Large intestine (tissue), 12 donors: ENCODE measurements at places on chromosomes 3 and 15. TPM values are rescaled to one million over a fixed set of nuclear protein-coding genes. Genes with fewer than 3 reads are reported as not detected.

GRCh38 chr15:75891895-75892294 lies 11.8 kb upstream of the FBXO22 start:
- H3K27ac ChIP-seq = no peak overlapping the region
- no peak overlapping the region for H3K4me3 ChIP-seq
- DNase-seq = no peak
- no peaks in the 10 kb centered on the region for H3K4me1 ChIP-seq

DNA sequence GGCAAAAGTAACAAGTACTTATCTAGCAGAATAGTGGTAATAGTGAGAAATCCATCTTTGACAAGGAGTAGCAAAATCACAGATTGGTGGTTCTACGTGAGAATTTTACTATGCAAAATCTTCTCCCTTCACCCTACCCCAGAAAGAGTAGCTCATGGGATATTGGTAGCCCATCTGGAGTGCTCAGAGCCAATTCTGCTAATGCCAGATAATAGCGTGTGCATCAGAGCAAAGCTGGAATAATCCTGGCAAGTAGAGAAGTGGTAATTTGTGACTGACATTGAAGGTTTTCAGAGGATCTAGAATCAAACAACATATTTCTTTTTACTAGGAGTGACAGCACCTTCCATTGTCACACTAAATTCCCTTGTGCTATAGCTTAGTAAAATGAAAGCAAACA lies 192.9 kb downstream of the ZBBX start:
- H3K4me3 ChIP-seq = no peak overlapping the region
- no peaks in the 10 kb centered on the region for H3K4me1 ChIP-seq
- DNase-seq = no peak
- no peaks in the 10 kb centered on the region for H3K27me3 ChIP-seq

GRCh38 chr15:63505842-63506222 lies 1.4 kb downstream of the USP3 start:
- H3K4me1 ChIP-seq = peaks cover 38% of the 10 kb centered on the region
- no peaks in the 10 kb centered on the region for H3K36me3 ChIP-seq
- H3K27ac ChIP-seq = peak overlapping the region; percentile 91
- peak overlapping the region; percentile 90 for H3K4me3 ChIP-seq
- H3K27me3 ChIP-seq = no peaks in the 10 kb centered on the region

The ACTC1 gene
- 15.3 TPM for polyA plus RNA-seq

The ISLR2 gene
- 4.9 TPM for polyA plus RNA-seq

GRCh38 chr3:56185827-56186226 lies 282.4 kb downstream of the ERC2 start:
- H3K4me1 ChIP-seq = peaks cover 5% of the 10 kb centered on the region
- no peak for DNase-seq
- no peaks in the 10 kb centered on the region for H3K27me3 ChIP-seq

GRCh38 chr3:184409331-184409926 lies 29.6 kb downstream of the CHRD start:
- H3K27ac ChIP-seq = no peak overlapping the region
- no peak overlapping the region for H3K4me3 ChIP-seq
- H3K4me1 ChIP-seq = no peaks in the 10 kb centered on the region
- H3K27me3 ChIP-seq = no peaks in the 10 kb centered on the region

GRCh38 chr15:98126326-98127085 lies 166.0 kb downstream of the ARRDC4 start:
- H3K4me3 ChIP-seq = no peak overlapping the region
- no peaks in the 10 kb centered on the region for H3K4me1 ChIP-seq
- H3K36me3 ChIP-seq = no peaks in the 10 kb centered on the region
- H3K27me3 ChIP-seq = no peaks in the 10 kb centered on the region
- H3K27ac ChIP-seq = no peak overlapping the region

The PTPRG gene
- 18.3 TPM for polyA plus RNA-seq
